ENCODE measurements at places on chromosomes 6 and 20.

DNA sequence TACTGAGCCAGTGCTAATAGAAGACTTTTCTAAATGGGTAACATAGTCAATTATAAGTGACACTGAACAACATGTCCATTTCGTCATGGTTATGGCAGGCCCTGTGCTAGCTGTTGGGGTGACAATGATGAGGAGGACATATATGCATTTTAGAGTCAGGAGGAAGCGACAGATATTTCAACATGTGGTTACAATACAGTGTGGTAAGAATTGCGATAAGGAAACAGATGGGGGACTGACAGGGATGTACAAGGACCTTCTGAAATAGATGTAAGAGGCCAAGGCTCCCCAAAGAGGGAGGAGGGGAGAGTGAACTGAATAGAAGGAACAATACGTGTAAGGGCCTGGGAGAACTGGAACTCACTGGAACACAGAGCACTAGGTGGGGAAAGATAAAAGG lies 11.7 kb downstream of the MMP24 start:
- no peak for DNase-seq

GRCh38 chr20:33684533-33685327 lies 1.5 kb downstream of the E2F1 start:
- no peak for DNase-seq

DNA sequence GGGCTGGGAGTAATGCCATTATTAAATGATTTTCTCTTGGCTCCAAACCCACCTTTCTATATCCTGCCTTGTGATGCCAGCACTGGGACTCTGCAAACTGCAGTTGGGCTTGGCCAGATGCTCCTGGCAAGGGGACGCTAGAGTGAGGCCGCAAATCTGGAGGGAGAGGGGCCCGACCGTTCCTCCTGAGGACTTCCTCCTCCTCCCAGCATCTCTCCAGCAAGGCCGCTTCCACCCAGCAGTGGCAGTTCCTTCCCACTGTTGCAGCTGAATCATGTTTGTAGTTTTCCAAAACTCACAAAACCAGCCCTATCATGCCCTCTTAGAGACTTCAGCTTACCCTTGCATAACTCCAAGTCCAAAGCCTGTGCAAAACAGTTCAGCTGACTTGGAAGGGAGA lies 244.4 kb downstream of the FOXA2 start:
- no peak for DNase-seq

DNA sequence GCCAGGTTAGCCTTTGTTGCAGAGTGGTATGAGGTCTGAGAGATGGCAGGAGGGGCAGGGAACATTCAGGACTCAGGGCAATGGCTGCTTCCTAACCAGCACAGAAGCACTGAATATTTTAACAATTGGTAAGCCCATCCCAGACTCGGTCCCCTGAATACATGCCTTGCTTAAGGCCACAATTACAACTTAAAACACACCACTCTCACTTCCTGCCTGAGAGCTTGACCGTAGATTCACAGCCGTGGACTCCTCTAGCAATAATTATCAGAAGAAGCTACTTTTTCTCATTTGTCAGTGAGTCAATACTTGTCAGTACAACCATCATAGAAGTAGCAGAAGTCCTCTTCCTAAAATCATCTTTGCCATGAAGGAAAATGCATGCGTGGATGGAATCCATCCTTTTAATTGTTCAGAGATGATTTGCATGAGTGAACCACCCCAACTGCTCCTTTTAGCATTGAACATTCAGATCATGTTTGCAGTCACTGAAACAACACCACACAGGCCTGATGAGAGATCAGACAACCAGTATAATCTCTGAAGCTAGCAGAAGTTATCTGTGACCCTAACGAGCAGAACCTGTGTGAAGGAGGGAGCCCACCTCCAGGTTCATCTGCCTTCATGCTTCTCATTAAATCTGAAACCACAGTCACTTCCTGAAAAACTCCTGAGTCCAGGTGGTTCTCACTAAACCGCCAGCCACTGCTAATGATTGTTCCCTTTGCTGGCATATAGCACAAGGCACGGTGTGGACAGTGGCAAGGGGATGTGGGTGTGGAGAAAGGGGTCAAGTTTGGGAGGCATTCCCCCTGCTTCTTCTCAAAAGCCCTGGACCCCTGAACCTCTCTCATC lies 333.9 kb upstream of the CNR1 start:
- DNase-seq, result no peak

DNA sequence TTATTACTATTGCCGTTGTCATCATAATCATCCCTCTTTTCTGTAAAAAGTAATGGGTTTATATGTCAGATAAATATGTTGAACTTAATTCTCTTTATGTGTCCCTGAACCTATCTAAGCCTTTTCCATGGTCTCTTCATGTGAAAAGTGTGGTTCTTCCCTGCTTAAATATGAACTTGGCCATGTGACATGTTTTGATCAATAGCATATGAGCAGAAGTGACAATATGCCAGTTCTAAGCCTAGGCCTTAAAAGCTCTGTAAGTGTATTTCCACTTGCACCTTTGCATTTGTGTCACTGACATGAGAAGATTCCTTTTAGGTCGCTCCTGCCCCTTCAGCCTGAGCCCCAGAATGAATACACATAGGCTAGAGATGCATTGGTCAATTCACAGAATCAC lies 188.4 kb upstream of the CCN2 start:
- DNase-seq, result no peak

- no peak for DNase-seq
Measured at GRCh38 chr6:119620846-119621555, 271.4 kb upstream of the MAN1A1 start.

GRCh38 chr20:60321601-60322000 lies 363.4 kb downstream of the CDH26 start:
- DNase-seq, result peak; percentile 34

- DNase-seq, result peak; percentile 75
Measured at GRCh38 chr6:31620586-31621319, at the start of gene PRRC2A. TSS of gene PRRC2A (plus strand) at chr6:31620715. CDS start at chr6:31622790, 2,075 bp downstream.

DNA sequence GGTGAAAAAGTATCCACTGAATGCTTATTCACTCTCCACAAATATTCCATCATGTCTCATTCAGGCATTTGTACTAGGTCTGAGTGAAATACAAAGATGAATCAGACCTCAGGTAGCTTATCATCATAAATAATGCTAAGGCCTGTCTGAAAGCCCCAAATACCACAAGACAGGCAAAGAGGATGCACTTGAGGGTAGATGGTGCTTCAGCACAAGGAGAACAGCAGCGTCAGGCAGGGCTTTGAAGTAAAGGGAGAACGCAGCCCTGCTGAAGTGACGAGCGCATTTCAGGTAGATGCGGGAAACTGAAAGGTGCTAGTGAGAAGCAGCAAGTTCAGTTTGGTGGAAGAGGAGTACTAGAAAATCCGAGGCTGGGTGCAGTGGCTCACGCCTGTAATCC lies 38.7 kb downstream of the MAP3K5 start:
- DNase-seq, result no peak

DNA sequence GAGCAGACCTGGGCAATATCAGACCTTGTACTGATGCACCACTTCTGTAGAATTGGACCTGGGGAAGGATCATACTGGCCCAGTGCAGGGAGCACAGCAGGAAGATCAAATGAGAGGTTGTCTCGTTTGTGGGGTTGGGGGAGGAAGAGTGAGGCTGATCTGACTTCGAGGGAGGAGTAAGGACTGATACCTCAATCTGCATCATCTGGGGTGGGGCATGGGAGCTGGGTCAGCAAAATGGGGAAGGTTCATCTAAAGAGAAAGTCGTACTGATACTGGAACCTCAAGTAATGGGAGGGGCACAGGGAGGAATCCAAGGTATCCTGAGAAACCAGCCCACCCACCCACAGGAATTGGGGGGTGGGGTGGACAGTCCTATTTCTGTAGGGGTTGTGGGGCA lies 3.7 kb downstream of the RNF39 start:
- DNase-seq, result no peak

GRCh38 chr6:157994125-157994795 lies 12.6 kb downstream of the SYNJ2 start:
- DNase-seq, result no peak

- no peak for DNase-seq
Measured at GRCh38 chr20:46550461-46550860, at the start of gene OCSTAMP. TSS of gene OCSTAMP (minus strand) at chr20:46550654. CDS start at chr20:46550560, 94 bp downstream.

- no peak for DNase-seq
Measured at GRCh38 chr20:57791178-57791962, 81.6 kb upstream of the PMEPA1 start.

- DNase-seq, result no peak
Measured at GRCh38 chr20:58267389-58268215, 39.1 kb upstream of the ANKRD60 start.

GRCh38 chr6:150741633-150742200 lies 123.8 kb upstream of the MTHFD1L start:
- DNase-seq, result no peak

GRCh38 chr6:920512-920911 lies 227.6 kb upstream of the EXOC2 start:
- DNase-seq, result no peak

DNA sequence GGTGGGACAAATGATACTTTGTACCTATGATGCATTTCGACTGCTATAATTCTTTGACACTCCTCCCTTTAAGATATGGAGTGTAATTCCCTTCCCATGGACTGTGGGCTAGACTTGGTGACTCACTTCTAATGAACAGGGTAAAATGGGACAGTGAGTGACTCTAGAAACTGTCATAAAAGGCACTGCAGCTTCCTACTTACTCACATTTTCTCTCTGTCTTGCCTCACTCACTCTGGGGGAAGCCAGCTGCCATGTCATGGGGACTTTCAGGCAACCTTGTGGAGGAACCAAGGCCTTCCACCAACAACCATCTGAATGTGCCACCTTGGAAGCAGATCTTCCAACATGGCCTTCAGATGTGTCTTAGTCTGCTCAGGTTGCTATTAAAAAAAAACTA lies 12.9 kb upstream of the GFOD1 start:
- no peak for DNase-seq

- no peak for DNase-seq
Measured at GRCh38 chr6:119587537-119587936, 238.0 kb upstream of the MAN1A1 start.

DNA sequence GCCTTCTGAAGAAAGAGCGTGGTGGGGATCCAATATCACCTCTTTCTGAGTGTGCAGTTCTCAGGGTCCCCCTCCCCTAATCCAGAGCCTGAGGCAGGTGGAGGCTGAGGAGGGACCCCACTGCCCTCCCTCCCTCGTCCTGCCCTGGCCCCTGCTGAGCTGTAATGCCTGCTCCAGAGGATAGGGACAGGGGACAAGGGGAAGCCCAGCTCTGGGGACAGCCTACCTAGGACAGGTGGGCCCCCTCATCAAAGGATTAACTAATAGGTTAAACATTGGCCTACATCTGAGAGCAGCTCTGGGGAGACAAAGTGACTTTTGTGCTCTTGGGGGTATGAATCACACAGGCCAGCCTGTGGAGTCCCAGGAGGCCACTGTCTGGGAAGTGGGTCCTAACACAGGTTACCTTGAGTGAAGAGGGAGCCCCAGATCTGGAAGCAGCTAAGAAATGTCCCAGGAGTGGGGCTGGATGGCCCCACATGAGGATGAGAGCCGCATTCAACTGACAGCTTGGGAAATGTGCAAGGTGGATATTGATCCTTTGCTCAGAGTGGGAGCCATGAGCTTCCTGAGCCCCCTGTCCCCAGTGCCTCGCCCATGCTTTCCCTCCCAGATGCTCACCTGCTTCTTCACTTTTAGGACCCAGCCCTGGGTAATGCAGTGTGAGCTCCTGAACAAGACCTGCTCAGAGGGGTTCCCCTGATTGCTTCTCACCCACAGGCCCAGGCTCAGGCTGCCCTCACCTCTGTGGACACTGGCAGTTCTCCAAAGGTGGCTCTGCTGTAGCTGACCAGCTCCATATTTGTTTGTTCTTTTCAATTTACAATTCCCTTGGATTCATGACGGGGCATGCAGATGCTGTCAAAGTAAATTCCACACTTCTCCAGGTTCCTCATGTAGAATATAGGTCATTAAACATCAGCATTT lies 17.8 kb upstream of the CST9L start:
- DNase-seq, result no peak

DNA sequence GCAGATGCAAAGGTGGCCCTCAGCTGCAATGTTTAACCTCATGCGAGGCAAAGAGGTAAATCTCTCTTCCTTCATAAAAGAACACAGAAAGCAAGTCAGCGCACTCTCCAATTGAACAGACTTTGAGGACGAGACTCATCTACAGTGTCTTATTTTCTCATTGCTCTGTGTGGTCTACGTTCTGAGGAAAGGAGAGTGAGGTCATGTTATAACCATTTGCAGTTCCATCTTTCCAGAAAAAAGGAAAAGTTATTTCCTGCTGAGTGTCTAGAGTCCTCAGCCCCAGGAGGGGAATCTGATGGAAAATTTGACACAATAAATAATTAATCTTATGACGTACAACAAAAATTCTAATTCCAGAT lies 35.6 kb upstream of the THBS2 start:
- DNase-seq, result no peak

DNA sequence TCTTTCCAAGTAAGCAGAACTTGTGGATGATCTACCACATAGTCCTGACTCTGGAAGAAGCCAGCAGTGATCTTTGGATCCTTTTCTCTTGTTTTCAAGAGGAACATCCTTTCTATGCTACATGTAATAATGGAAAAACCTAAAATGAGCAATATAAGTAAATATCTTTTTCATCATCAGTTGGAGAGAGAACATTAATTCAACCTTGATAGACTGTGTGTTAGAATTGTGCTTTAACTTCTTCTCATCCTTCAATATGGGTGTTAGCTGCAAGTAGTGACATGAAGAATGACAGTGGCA lies 65.6 kb upstream of the IFNGR1 start:
- no peak for DNase-seq

DNA sequence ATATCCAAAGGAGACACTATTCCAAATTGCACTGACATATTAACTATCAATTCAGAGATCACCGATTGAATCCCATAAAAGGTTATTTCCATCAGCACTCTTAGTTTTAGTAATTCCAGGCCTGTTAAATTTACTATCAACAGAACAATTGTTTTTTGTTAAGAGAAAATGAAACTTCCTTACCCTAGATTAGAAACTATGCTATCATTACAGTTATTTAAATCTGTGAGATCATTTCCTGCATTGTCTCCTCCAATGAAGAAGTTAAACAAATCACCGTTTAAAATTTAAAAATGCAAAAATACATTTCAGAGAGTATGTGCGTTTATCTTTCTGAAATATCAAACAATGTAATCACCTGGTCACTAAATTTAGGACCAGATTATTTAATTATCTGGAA lies 57.5 kb downstream of the HIVEP2 start:
- no peak for DNase-seq

DNA sequence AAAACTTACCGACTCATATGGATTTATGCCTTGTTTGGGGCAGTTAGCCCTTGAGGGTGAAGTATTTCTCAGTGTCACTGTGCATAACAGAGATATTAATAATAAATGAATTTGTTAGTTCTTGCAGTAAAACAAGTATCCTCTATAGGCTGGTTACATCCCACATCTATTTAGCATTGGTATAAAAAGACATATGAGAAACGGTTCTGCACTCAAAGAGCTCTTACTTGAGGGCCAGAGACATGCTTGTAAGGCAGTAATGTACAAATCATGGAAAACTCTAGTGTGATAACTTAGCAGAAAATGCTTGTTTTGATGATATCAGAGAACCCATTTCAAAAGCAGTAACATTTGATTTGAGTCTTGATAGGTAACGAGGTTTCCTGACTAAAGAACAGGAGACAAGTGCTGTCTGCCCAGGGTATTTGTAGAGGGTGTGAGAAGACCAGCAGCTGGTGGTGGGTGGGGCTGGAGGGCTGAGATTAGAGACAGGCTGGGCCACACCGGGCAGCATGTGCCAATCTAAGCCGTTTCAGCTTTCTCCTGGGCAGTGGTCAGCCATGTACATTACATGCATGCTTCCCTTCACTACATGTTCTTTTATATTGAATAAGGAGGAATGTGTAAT lies 46.3 kb downstream of the TULP4 start:
- no peak for DNase-seq

- DNase-seq, result no peak
Measured at GRCh38 chr6:167973148-167973885, 24.2 kb upstream of the KIF25 start.

GRCh38 chr6:148851683-148852556 lies 105.1 kb downstream of the UST start:
- DNase-seq, result no peak

Data from renal pelvis (tissue), 12 donors.